ENCODE measurements at places on chromosomes 12 and 14. TPM values are rescaled to one million over a fixed set of nuclear protein-coding genes. Genes with fewer than 3 reads are reported as not detected.

The GARIN6 gene
- total RNA-seq: not detected

The TAS2R50 gene
- not detected for total RNA-seq

The HOXC10 gene
- total RNA-seq: not detected

The TSPAN8 gene
- not detected for total RNA-seq

The SLC6A15 gene
- total RNA-seq: not detected

The NFATC4 gene
- total RNA-seq: not detected

The KIF26A gene
- 0.33 TPM for total RNA-seq

The MFAP5 gene
- total RNA-seq: not detected

Measured in CD8-positive, alpha-beta T cell (primary cell).